Peyer's patch (tissue), 4 donors: ENCODE measurements at places on chromosomes 1 and 21.
A peak's percentile ranks its signal among the peaks of the same experiment; 100 is the strongest.

DNA sequence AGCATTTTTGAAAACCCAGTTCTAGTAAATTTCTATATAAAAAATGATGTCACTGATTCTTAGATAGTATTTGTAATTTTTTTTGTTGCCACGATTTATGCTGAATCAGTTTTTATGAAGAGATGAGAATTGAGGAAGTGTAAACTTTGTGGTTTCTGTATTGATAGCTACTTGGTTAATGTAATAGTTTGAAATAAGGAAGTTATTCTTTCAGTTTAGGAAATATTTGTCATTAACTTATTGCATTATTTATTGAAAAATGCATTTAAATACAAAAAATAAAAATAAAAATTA lies 97.8 kb downstream of the ZFYVE9 start:
- DNase-seq = no peak

- DNase-seq = no peak
Observed at GRCh38 chr21:46455575-46456385, 2.9 kb upstream of the DIP2A start.

GRCh38 chr1:8992936-8993687 lies 33.1 kb downstream of the SLC2A7 start:
- no peak for DNase-seq

DNA sequence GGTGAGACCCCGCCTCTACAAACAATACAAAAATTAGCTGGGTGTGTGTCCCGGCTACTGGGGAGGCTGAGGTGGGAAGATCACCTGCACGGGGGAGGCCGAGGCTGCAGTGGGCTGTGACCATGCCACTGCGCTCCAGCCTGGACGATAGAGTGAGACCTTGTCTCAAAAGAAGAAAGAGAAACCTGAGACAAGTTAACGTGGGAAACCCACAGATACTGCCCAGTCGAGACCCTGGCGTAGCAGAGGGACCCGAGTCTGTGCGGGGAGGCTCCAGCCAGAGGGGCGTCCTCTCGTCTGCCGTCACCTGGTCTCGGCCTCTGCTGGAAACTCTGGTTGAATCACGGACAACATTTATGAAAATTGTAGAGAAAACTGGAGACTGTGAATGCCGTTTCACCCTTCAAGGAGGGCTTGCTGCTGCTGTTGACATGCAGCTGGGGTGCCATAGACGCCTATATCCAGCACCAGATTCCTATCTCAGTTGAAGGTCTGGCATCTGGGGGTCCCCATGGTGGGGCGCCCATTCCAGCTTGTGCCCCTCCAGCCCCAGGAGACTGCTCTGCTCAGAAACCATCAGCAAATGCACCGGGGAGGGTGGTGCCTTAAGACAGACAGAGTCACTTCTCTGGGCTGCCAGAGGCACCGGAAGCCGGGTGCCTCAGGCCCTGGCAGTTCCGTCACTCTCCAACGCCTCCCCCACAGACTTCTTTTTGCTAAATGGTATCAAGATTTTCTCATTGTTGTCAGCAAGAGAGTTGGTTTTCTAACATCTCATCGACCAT lies 13.6 kb upstream of the CDK11B start:
- DNase-seq = peak; percentile 37

DNA sequence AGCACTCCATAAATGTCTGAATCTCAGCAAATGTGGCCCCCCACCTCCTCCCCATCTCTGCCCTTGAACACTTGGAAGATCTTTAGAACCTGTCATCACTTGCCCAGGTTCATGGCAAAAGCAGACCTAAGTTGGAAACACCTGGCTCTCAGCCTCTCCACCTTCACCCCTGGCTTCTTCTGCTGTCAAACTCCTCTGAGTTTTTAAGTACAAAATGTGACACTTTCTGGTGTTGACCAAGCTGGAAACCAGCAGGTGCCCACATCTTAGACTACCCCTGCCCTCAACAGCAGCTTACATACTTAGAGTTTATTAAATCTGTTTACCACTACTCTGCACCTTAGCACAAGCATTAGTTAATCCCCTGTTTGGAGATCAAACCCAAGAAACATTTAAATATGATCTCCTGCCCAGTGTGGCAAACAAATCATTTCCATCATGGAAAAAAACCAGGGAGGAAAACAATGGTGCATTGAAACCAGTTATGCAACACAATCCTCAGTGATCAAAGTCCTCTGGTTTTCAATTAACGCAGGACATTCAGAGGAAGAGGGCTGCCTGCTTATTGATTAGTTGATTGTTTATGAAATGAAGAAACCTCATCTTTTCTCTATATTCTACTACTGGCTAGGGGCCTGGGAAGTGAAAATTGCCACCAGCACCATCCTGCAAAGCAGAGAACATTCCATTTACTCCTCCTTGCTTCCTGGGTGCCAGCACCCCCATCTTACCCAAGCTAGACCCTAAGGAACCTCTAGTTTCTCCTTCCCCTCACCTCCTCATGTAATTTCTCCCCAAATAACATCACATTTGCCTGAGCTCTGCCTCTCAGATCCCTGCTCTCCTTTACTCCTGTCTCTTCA lies 139.4 kb upstream of the RAB4A start:
- DNase-seq = no peak

DNA sequence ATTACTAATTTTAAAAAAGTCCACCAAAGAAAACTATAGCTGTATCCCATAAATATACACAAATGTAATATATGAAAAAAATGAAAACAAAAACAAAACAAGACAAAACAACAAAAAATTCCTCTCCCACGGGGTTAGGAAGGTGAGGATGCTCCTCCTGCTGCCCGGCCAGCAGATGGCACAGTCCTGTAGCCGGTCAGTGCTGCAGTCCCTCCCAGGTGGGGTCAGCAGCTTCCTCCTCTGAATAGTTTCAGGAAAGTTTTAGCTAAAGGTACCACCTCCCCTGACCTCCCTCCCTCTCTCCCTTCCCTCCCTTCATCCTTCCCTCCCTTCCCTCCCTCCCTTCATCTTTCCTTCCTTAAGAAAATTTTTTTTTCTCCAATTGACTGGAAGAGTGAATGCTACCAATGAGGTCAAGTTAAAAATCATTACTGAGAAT lies 67.8 kb upstream of the BCL10 start:
- peak; percentile 53 for DNase-seq

DNA sequence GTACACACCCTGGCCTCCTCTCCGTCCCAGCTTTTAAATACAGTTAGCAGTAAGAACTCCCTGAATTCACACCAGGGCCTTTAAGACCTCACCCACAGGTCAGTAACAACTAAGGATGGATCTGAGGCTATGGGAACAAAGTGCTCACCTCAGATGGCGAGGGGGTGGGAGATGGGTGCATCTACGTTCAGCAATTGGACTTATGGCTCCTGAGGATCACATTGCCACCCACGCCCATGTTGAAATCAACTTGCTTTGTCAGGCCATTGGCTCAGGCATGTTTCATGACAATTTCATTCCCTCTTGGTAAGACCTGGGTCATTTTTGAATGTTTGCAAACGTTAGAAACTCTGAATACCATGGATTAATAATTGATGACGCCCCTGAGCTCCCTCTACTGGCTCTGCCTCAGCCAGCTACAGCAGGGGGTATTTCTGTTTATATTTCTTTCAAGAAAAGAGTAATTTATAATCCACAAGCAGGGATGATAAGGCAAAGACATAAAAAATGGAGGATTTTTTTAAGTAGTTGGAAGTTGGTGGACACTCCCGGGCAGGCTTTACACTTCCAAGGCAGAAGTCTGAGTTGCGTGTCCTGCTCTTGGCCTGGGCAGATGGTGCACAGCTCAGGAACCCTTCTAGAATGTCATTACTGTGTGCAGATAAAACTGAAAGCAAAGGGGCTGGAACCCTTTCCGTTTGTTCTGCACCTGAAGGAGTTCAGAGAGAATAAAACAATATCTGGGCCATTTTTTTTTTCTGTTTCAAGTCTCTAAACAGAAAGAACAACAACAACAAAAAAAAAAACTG lies 13.7 kb upstream of the LBR start:
- DNase-seq = no peak

DNA sequence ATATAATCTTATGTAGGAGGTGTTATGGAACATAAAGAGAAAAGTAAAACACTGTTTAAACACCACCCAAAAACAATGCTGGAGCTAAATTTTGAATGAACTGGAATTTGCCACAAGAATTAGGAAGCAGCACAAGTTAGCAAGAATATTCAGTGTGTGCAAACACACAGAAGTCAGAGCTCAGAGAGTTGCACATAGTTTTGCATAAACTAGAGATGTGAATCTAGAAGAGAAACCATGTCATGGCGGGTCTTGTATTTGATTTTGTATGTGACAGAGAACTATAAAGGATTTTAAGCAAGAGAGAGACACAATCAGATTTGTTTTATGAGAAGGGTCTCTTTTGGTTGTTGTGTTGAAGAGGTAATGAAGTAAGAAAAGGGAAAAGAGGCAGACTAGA lies 38.2 kb downstream of the SELENOF start:
- no peak for DNase-seq

GRCh38 chr1:242412921-242413320 lies 111.6 kb downstream of the PLD5 start:
- no peak for DNase-seq

DNA sequence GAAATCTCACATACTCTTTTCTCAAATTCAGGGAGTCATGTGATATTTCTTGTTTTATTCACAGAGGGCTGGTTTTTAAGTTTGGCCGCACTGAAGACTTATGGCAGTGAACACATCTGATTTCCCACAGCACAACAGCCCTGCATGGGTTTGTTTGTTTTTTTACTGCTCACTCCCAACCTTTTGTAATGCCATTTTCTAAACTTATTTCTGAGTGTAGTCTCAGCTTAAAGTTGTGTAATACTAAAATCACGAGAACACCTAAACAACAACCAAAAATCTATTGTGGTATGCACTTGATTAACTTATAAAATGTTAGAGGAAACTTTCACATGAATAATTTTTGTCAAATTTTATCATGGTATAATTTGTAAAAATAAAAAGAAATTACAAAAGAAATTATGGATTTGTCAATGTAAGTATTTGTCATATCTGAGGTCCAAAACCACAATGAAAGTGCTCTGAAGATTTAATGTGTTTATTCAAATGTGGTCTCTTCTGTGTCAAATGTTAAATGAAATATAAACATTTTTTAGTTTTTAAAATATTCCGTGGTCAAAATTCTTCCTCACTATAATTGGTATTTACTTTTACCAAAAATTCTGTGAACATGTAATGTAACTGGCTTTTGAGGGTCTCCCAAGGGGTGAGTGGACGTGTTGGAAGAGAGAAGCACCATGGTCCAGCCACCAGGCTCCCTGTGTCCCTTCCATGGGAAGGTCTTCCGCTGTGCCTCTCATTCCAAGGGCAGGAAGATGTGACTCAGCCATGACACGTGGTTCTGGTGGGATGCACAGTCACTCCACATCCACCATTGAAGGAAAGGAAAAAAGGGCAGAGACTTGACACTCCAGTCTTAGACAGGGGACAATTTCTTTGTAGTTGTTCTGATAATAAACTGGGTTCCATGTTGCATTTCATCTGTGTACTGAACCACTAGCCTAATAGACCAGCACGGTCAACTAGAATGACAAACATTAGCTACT lies 22.8 kb downstream of the TMEM50A start:
- DNase-seq = no peak
